ENCODE measurements at places on chromosomes 16 and 17.
A peak's percentile ranks its signal among the peaks of the same experiment; 100 is the strongest.

GRCh38 chr16:49484936-49485335 lies 111.3 kb downstream of the C16orf78 start:
- DNase-seq: no peak

- no peak for DNase-seq
These were observed 570.0 kb upstream of the CDH5 start for GRCh38 chr16:65796481-65796880.

DNA sequence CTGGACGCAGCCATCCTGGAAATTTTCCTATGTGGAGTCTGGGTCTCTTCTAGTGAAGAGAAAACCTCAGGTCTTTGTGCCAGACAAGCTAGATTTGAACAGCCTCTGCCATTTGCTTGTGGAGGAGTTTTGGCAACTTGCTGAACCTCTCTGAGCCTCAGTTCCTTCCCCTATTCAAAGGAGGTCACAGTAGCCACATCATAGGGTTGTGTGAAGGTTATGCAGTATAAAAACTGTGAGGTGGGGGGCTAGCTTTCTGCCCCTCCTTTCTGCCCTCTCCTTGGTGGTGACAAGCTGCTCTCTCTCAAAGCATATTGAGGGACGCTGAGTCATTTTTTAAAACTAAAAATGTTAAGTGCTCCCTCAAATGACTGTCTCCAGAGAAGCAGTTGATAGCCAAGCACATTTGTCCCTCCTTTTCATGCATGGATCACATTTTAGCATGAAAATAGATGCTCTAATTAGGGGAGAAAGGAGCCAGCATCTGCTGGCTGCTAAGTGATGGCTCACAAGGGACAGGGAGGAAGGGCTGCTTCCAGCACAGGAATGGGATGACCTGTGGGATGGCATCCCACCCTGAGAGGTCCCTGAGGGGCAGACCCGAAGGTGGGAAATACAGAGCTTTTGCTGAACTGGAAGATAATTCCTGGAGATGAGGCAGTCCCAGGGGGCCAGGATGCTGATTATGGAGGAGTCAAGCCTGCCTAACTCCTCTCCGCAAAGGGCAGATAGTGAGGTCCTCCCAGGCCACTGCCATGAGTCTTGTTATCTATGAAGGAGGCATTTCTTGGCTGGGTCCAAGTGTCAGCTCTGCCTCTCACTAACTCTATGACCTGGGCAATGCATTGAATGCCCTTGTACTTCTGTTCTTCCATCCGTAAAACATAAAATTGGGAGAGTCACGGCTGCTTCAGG lies 218.8 kb downstream of the RAB11FIP4 start:
- DNase-seq: no peak

GRCh38 chr17:81513753-81514488 lies 1.3 kb upstream of the ACTG1 start:
- peak; percentile 82 for DNase-seq

- peak; percentile 73 for DNase-seq
These were observed 4.4 kb downstream of the NSMCE1 start for GRCh38 chr16:27264151-27264550.

GRCh38 chr16:13324851-13325250 lies 423.5 kb downstream of the SHISA9 start:
- DNase-seq: no peak

DNA sequence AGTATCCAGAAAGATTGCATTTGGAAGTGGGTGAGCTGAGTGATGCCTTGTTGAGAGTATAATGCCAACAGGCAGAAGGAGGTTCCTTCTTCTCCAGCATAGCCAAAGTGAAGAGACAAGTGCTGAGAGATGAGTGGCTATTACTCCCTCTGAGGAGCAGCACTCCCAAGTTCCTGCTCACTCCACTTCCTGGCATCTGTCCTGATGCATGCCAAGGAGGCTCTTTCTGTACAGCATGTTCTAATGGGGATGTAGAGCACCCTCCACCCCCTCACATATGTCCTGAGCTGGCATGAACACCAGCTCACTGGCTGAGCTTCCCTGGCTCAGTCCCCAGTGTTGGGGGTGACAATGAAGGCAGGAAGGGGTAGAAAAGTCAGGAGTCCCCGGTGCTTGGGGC lies 44.2 kb upstream of the DNAH9 start:
- no peak for DNase-seq

GRCh38 chr17:61007980-61008379 lies 330.3 kb downstream of the BCAS3 start:
- no peak for DNase-seq

DNA sequence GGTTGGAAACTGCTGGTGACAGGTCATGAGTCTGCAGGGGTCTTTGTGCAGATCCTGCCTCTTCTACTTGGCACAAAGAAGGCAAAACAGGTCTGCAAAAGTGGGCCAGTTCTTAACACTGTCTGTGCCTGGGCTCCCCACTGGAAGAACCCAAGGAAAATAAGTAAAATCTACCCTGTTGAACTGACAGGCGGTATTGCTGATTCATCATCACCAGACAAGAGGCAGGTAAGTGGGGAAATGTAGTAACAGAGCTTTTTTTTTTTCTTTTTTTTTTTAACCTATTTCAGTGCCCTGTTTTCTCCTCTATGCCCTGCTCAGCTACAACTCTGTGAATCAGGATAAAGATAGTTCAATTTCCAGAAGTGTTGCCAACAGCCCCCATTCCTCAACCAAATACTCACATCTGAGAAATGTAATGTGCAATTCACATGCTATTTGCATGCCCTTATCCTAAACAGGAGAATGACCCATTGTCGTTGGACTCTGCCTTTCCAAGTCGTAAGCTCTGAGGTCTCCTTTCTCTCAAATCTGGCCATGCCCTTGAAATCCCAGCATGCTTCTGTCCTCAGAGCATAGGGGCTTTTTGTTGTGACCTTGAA lies 237.0 kb downstream of the SOX9 start:
- DNase-seq: peak; percentile 36

GRCh38 chr16:73921295-73921694 lies 375.3 kb upstream of the PSMD7 start:
- no peak for DNase-seq

DNA sequence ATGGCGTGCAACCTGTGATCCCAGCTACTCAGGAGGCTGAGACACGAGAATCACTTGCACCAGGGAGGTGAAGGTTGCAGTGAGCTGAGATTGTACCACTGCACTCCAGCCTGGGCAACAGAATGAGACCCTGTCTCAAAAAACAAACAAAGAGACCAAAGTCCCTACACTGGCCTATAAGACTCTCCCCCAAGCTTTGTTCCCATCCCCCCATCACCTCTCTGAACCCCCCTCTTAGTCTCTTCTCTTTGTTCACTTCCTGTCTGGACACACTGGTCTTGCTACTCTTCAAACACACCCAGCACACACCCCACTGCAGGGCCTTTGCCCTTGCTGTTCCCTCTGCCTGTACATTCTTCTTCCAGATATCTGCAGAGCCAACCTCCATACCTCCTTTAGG lies 7.8 kb upstream of the SCNN1B start:
- no peak for DNase-seq

- DNase-seq: peak; percentile 43
These were observed 365.4 kb downstream of the SNX29 start for GRCh38 chr16:12341966-12342365.

DNA sequence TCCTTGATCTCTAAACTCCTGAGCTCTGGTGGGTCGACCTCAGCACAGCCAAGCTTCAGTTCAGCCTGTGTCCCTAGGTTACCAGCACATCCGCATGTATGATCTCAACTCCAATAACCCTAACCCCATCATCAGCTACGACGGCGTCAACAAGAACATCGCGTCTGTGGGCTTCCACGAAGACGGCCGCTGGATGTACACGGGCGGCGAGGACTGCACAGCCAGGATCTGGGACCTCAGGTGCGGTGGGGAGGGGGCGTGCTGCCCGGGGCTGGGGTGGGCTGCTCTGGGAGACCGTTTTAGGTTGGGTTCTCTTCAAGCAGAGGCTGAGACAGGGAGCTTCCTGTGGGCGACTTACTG lies 1.1 kb downstream of the MLST8 start:
- DNase-seq: no peak

- no peak for DNase-seq
These were observed 34.1 kb downstream of the TLE7 start for GRCh38 chr16:71407731-71408130.

- peak; percentile 78 for DNase-seq
These were observed 2.5 kb downstream of the P2RX1 start for GRCh38 chr17:3913531-3914311.

DNA sequence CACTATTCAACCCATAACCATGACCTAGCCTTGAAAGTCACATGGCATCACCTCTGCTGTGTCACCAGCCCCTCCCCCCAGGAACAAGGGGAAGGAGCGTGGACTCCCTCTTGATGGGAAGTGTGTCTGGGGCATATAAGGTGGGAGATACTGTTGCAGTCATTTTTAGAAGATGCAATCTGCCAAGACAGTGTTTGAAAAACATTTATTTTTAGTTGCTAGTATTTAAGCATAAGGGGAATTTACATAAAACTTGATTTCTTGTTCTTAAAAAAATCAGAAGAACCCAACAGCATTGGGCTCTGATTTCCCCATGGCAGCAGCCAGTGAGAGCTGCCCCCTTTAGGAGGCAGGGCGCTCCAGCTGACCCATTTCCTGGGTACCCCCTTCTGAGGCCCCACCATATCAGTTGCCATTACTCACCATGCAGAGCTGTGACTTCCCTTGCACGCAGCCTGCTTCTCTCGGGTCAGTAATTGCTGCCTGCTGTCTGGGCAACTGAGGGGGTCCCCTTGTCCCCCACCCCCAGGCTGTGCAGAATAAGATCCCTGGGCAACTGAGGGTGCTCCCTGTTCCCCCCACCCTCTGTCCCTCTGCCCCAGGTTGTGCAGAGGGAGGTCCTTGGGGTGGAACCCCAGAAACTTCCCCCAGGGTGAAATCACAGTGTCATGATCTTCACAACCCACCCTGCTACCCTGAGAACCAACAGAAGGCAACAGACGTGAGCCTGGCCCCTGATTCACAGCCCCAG lies 11.8 kb upstream of the CDC42EP4 start:
- no peak for DNase-seq

GRCh38 chr16:56448005-56448404 lies 3.1 kb downstream of the NUDT21 start:
- no peak for DNase-seq

- DNase-seq: no peak
These were observed 157.8 kb downstream of the CDH13 start for GRCh38 chr16:82784573-82784968.

- DNase-seq: peak; percentile 84
These were observed 14.7 kb upstream of the XYLT2 start for GRCh38 chr17:50331085-50331791.

DNA sequence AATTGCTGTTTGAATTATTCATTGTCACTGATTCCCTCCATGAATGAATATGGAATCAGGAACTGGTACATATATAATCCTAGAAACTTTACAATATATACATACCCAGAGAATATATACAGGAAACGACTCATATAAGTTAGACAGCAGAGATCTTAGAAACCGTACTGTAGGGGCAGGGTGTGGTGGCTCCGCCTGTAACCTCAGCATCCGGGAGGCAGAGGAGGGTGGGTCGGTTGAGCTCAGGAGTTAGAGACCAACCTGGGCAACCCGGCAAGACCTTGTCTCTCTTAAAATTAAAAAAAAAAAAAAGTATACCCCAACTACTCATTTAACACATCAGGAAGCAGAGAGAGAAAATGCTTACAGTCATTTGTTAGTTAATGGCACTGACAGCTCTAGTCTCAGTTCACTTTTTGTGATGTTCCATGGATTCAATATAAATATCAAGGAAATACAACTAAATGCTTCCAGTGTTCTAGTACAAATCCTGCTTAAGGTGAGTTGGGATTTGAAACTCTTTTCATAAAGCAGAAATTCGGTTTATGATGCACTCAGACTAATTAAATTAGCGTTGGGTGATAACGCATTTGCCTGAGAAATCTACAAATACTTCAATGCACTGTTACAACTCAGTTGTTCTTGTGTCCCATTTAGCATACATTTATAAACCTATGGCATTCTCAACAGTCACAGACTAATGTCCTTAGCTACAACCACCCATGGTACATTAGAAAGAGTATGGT lies 5.6 kb downstream of the GLG1 start:
- DNase-seq: no peak

DNA sequence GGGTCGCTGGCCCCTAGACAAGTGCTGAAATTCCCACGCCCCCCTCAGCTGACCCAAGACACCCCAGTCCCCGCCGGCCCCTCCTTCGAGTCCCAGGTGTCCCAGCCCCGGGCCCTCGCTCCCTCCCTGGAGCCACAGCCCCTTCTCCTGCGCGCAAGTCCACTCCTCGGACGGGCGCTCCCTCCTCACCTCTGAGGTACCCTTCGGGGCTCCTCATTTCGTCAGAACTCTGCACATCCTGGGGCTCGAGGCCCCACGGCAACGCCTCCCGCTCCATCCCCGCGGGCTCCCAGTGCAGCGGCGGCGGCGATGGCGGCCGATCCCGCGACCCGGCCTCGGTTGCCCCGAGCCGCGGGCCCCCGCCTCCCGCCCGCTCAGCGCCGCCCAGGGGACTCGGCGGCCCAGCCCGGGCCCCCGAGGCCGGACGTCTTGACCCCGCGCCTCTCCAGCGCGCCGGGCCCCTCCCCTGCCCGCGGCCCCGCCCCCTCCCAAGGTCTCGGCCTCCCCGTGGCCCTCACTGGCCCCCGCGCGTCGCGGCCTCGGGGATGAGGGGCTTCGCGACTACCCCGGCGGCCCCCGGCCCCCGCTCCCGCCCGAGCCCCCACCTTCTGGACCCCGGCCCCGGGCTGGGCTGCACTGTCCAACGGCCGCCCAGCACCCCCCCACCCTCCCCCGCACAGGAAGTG lies at the start of gene ZNF768:
TSS of gene ZNF768 (minus strand) at position 430 of the 686 bp plus-strand sequence. CDS start at position 277, 153 bp downstream.
- DNase-seq: peak; percentile 60

GRCh38 chr16:88406096-88407041 lies 23.6 kb downstream of the ZNF469 start:
- DNase-seq: no peak

DNA sequence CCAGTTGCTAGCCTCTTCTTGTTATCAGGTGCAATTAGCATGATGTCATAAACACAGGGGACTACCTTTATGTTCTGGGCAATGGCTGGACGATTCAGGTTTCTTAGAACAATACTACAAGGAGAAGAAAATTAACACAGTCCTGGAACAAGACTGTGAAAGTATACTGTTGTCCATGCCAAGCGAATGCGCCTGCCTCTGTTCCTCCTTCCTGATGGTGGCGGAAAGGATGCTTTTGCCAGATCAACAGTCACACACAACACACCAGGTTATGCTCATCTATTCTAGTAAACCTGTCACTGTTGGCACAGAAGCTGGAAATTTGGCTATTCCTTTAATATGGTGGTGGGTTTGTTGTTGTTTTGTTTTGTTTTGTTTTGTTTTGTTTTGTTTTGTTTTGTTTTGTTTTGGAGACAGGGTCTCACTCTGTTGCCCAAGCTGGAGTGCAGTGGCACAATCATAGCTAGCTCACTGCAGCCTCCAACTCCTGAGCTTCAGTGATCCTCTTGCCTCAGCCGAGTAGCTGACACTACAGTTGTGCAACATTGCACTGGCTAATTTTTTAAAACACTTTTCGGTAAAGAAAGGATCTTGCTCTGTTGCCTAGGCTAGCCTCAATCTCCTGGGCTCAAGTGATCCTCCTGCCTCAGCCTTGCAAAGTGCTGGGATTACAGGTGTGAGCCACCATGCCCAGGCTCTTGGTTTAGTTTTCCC lies 3.1 kb upstream of the CD300LD start:
- DNase-seq: no peak

- peak; percentile 98 for DNase-seq
These were observed 222.5 kb upstream of the GSE1 start for GRCh38 chr16:85390511-85391174.
